ENCODE measurements at places on chromosomes 16 and 17.

- no peaks in the 10 kb centered on the region for H3K27me3 ChIP-seq
- H3K27ac ChIP-seq = no peak overlapping the region
- no peaks in the 10 kb centered on the region for H3K36me3 ChIP-seq
Observed at GRCh38 chr16:79509211-79509631, 91.3 kb downstream of the MAF start.

GRCh38 chr16:31487071-31487719 lies 4.3 kb downstream of the SLC5A2 start:
- 0 out of 2 replicates have a peak, but pooled peaks cover 3% of the 10 kb centered on the region for H3K4me1 ChIP-seq
- no peak for DNase-seq
- H3K36me3 ChIP-seq = no peaks in the 10 kb centered on the region

GRCh38 chr16:694187-694862 lies 4.1 kb upstream of the WDR24 start:
- H3K4me1 ChIP-seq = peaks cover 10% of the 10 kb centered on the region
- no peak for DNase-seq
- H3K4me3 ChIP-seq = no peak overlapping the region
- H3K27ac ChIP-seq = no peak overlapping the region

DNA sequence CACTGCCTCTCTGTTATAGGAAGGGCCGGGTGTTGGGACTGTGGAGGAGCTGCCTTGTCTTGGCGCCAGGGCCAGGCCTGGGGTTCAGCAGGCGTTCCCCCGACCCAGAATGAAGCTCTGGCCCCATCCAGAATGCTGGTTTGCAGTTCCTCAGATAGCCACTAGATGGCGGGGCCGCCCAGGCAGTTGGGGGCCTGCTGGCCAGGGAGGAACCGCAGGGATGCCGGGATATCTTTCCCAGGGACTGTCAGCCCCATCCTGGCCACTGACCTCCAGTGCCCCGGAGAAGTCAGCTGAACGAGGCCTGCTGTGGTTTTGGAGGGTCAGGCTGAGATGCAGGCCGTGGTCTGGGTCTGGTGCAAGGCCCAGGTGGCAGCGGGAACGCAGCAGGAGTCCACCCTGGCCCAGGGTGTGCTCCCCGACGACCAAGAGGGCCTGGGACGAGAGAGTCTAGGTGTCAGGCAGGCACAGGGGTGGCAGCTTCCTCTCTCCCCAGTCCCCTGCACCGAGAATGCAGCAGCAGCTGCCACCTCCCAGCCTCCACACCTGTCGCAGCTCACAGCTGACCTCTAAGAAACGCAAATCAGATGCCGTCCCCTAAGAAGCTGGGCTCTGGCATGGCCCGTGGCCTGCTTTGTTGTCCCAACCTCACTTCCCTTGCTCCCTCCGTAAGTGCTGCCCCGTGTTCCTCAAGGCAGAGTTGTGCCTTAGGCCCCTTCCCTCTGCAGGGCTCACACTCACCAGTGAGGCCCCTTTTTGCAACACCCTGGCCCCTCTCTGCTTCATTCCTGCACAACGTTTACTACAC lies 51.2 kb downstream of the RMI2 start:
- no peak for DNase-seq
- no peaks in the 10 kb centered on the region for H3K36me3 ChIP-seq
- no peaks in the 10 kb centered on the region for H3K4me1 ChIP-seq
- H3K4me3 ChIP-seq = no peak overlapping the region
- no peak overlapping the region for H3K27ac ChIP-seq

DNA sequence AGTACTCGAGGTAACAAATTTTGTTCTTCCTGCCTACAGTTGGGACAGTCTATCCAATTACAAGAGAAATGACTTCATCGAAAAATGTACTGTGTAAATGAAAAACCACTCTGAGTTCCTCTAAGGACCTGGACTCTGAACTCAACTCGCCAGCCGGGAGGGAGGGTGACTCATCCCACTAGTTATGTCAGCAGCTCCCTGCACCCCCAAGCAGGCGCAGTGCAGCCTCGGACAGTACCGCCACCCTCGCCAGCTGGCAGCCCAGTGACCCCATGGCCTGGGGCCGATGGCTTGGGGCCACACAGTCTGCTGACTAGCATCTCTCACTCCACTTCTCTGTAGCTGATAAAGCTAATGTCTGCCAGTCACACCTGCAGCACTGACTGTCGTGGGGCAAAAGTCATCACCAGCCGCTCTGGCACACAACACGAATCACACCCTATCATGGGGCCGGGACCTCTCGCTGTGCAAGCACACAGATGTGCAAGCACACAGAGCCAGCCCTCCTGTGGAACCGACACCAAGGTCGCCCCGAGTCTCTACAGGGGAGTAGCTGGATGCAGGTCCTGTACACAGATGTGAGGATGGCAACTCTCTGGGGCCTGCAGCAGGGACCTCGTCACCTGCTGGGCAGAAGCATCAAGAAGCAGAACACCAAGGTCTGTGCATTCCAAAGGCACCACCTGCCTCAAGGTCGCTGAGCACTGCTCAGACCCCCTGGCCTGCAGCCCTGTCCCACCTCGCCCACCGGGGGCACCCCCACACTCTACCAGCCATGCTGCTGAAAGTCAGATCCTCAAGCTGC lies 5.7 kb downstream of the CSNK1D start:
- no peak for DNase-seq
- H3K36me3 ChIP-seq = peaks cover 37% of the 10 kb centered on the region
- H3K4me1 ChIP-seq = peaks cover 12% of the 10 kb centered on the region

DNA sequence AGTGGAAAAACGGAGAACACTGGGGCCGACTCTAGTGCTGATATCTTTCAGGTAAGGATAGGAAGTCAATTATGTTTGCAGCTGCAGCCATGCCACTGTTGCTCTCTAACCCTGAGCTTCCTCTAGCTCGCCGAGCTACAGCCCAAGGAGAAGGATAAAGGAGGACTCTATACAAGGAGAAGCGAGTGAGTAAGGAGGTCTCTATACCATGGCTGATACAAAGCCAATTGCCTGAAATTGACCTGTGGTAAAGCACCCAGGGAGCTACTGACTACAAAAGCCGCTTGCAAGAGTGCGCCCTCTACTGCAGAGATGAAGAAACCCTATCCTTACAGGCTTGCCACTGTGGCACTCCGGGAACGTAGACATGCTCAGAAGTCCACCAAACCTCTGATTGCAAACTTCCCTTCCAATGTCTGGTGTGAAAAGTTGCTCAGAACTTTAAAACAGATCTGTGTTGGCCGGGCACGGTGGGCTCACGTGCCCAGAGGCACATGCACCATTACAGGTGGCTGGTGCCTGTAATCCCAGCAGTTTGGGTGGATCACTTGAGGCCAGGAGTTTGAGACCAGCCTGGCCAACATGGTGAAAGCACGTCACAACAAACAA lies 10.8 kb upstream of the SLC46A1 start:
- DNase-seq = no peak
- no peaks in the 10 kb centered on the region for H3K4me1 ChIP-seq
- no peak overlapping the region for H3K27ac ChIP-seq
- no peak overlapping the region for H3K4me3 ChIP-seq
- H3K36me3 ChIP-seq = no peaks in the 10 kb centered on the region
- no peaks in the 10 kb centered on the region for H3K27me3 ChIP-seq

DNA sequence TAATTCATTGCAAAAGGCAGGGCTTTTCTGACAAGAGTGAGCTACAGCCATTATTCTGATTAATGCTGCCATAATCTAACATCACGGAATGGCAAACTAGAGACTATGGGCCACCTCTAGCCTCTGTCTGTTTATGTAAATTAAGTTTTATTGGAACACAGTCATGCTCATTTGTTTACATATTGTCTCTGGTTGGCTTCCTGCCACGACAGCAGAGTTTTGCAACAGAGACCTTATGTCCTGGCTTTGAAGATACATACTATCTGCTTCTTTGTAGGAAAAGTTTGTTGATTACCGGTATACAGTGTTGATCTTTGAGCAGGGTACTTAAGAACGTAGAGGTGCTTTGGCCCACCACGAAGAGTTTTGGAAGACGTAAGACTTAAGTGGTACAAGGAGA lies 715.9 kb upstream of the RBFOX1 start:
- no peaks in the 10 kb centered on the region for H3K36me3 ChIP-seq
- H3K4me1 ChIP-seq = no peaks in the 10 kb centered on the region
- H3K27ac ChIP-seq = no peak overlapping the region
- no peak for DNase-seq
- no peak overlapping the region for H3K4me3 ChIP-seq
- H3K27me3 ChIP-seq = no peaks in the 10 kb centered on the region

GRCh38 chr16:47734081-47734857 lies 273.1 kb downstream of the PHKB start:
- DNase-seq = no peak
- H3K27ac ChIP-seq = no peak overlapping the region
- H3K36me3 ChIP-seq = no peaks in the 10 kb centered on the region
- H3K4me3 ChIP-seq = no peak overlapping the region
- H3K4me1 ChIP-seq = no peaks in the 10 kb centered on the region
- H3K27me3 ChIP-seq = no peaks in the 10 kb centered on the region

- no peak for DNase-seq
- H3K4me1 ChIP-seq = no peaks in the 10 kb centered on the region
Observed at GRCh38 chr17:34154961-34155730, 99.9 kb upstream of the CCL2 start.

DNA sequence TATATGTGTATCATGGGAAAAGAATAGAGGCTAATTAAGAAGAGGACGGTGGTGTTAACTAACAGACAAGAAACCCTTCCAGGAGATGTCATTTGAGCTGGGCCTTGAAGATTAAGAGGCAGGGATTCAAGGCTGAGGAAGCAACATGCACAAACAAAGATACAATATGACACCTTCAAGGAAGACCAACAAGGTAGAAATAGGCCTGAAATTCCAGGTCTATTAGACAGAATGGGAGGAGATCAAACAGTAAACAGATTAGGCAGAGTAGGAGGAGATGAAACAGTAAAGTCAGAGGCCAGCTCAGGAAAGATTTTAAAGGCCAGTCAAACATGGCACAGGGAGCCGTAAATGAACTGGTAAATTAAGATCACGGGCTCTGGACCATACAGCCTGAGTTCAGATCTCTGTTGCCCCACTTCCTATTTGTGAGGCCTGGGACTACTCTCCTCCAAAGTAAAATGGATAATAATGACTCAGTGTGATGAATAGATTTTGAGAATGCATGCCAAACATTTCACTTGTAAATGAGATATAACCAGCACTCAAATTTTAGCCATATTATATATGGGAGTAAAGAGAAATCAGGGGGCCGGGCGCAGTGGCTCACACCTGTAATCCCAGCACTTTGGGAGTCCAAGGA lies 38.9 kb downstream of the USP31 start:
- H3K27ac ChIP-seq = no peak overlapping the region
- H3K36me3 ChIP-seq = no peaks in the 10 kb centered on the region
- H3K27me3 ChIP-seq = no peaks in the 10 kb centered on the region
- DNase-seq = no peak
- no peak overlapping the region for H3K4me3 ChIP-seq

DNA sequence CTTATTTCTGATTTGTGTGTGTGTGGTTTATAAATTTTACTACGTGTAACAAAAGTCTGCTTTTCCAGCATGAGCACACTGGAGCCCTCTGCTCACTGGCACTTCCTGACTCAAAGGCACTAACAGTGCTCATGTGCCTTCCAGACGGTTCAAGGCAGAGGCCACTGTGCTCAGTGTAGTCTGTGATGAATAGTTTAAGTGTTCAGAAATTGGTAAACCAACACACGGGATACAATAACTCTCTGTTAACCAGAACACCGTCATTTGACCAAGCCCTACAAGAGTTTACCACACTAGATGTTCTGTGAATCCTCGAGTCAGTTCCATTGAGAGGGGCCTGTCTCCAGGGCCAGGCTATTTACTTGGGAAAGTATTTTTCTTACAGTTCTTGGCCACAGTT lies 191.9 kb downstream of the MRTFB start:
- H3K4me1 ChIP-seq = no peaks in the 10 kb centered on the region
- no peaks in the 10 kb centered on the region for H3K27me3 ChIP-seq
- H3K36me3 ChIP-seq = peaks cover 12% of the 10 kb centered on the region
- no peak for DNase-seq
- no peak overlapping the region for H3K27ac ChIP-seq

DNA sequence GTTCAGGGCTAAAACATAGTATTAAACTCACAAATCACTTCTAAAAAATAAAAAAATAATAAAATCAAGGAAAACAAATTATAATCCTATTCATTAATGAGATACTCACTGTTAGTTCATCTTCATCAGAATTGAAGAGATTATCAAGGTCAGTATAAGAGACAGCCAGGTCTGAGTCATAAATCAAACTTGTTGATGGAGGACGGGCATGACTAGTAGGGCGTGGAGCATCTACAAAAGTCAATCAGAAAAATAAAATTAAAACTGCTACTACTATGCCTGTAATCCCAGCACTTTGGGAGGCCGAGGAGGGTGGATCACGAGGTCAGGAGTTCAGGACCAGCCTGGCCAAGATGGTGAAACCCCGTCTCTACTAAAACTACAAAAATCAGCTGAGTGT lies 59.1 kb upstream of the INTS2 start:
- peaks cover 14% of the 10 kb centered on the region for H3K36me3 ChIP-seq
- no peak for DNase-seq
- no peaks in the 10 kb centered on the region for H3K27me3 ChIP-seq
- no peaks in the 10 kb centered on the region for H3K4me1 ChIP-seq

Data from GM12878 (cell line).